HCT116 (cell line): ENCODE measurements at places on chromosomes 6 and 20. TPM values are rescaled to one million over a fixed set of nuclear protein-coding genes. Genes with fewer than 3 reads are reported as not detected.

Gene ISM1
- total RNA-seq: 0.37 TPM

- DNase-seq: no peak
- H3K4me1 ChIP-seq: peaks cover 39% of the 10 kb centered on the region
- no peaks in the 10 kb centered on the region for H3K36me3 ChIP-seq
- H3K4me3 ChIP-seq: no peak overlapping the region
- peak overlapping the region; percentile 64 for H3K27ac ChIP-seq
- H3K27me3 ChIP-seq: no peaks in the 10 kb centered on the region
These were observed 2.1 kb upstream of the CDKN1A start for GRCh38 chr6:36676141-36677058.

DNA sequence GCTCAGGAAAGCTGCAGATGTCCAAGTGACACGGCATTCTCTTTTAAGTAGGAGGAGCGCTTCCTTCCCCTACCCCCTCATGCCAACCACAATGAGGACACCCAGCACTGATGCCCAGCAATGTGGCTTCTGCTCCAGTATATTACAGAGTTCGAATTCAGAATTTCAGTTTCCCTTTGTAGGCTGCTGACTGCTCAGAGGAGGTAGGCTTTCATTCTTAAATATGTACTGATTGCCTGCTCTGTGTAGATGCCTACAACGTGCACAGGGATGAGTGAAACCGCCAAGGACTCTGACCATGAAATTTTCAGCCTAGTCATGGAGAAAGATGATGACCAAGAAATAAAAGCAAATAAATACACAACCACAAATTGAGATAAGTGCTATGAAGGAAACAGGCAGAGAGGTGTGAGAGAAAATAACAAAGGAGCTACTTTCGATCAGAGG is 50.9 kb upstream of the TNFAIP3 start:
- no peak for DNase-seq
- H3K4me1 ChIP-seq: peaks cover 6% of the 10 kb centered on the region; the same call in 1 of the 2 replicates
- H3K4me3 ChIP-seq: no peak overlapping the region
- H3K36me3 ChIP-seq: no peaks in the 10 kb centered on the region
- no peak overlapping the region for H3K27ac ChIP-seq
- H3K27me3 ChIP-seq: no peaks in the 10 kb centered on the region

DNA sequence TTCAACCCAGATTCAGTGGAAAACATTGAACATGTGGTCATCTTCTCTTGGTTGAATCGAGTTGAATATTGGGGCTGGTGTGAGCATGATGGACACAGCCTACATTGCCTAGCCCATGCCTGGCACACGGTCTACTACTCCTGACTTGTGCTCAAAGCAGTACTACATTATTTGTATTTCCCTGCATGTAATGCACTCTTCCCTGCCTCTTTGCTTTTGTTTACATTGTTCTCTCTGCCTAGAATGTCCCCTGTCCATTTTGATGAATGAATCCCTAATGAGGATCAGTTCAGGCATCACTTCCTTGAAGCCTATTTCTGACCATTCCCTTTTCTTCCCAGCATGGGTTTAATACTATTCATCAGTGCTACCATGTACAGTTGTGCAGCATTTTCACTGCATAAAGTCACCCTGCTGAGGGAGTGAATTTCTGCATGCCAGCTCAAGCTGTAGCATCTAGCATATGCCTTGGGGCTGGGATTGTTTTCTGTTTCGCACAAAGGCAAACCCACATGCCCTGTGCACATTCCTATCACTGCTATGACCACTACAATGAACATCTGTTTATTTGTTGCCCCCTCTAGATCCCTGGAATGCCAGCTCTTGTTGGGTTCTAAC is 75.3 kb upstream of the CCN6 start:
- peaks cover 20% of the 10 kb centered on the region for H3K4me1 ChIP-seq
- H3K4me3 ChIP-seq: no peak overlapping the region
- no peaks in the 10 kb centered on the region for H3K36me3 ChIP-seq
- DNase-seq: no peak
- no peak overlapping the region for H3K27ac ChIP-seq
- no peaks in the 10 kb centered on the region for H3K27me3 ChIP-seq

GRCh38 chr6:132995432-132995831 is 181.1 kb downstream of the RPS12 start:
- no peak overlapping the region for H3K27ac ChIP-seq
- no peak for DNase-seq
- H3K36me3 ChIP-seq: no peaks in the 10 kb centered on the region

DNA sequence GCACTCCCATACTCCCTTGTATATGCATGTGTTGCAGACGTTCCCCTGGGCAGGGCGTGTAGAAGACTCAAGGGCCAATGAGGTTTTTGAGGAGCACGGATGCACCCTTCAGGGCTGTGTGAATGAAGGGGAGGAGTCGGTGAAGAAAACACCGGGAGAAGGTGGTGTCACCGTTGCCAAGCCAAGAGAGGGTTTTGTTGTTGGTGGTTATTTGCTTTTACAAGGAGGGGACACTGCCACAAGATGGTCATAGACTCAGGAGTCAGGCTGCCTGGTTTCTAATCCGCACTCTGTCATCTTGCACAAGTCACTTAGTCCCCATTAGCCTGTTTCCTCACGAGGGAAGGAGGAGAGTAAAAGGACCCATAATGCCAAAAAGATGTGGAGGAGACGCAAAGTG is 124.0 kb downstream of the PXDC1 start:
- no peak for DNase-seq
- H3K36me3 ChIP-seq: no peaks in the 10 kb centered on the region
- H3K27me3 ChIP-seq: no peaks in the 10 kb centered on the region; the same call in 1 of the 2 replicates
- no peak overlapping the region for H3K27ac ChIP-seq
- no peak overlapping the region for H3K4me3 ChIP-seq

DNA sequence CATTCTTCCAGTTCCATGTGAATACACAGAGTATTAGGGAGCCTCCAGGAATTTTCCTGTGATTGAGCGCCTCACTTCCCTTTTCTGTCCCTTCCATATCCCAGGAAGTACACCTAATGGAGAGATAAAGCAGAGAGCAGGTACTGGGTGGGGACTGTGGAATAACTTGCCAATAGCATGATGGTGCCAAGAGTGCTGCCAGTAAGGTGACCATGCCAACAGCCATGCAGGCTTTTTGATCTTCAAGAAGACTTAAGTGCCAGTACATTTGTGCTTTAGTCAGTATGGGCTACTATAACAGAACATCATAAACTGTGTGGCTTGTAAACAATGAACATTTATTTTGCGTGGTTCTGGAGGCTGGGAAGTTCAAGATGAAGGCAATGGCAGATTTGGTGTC is 160.2 kb upstream of the RIMS1 start:
- H3K27me3 ChIP-seq: no peaks in the 10 kb centered on the region
- DNase-seq: no peak
- no peaks in the 10 kb centered on the region for H3K36me3 ChIP-seq
- no peak overlapping the region for H3K4me3 ChIP-seq
- no peak overlapping the region for H3K27ac ChIP-seq

GRCh38 chr20:58147628-58148370 is 80.7 kb downstream of the ANKRD60 start:
- no peaks in the 10 kb centered on the region for H3K36me3 ChIP-seq
- no peak overlapping the region for H3K4me3 ChIP-seq
- no peaks in the 10 kb centered on the region for H3K4me1 ChIP-seq
- peaks cover 52% of the 10 kb centered on the region for H3K27me3 ChIP-seq
